ENCODE measurements at places on chromosomes 6 and 20.

GRCh38 chr6:3001773-3002293, 2.1 kb downstream of the NQO2 start:
- DNase-seq: peak; percentile 35

DNA sequence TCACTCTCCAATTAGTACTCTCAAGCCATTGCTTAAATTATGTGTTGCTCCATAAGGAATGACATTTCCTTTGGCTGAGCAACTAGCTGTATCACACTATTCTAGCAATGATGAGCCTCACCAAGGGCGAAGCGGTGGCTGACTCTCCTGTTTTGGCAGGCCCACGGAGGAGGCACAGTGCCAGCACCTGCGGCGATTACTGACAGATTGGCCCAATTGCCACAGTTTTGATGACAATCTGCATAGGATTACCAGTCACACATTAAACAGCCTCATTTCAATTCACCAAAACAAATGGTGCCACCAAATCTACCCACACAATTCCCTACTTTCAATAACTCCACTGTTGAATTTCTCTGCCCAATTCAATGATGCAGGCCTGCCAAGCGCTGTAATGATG, 286.9 kb downstream of the PTPRK start:
- DNase-seq: no peak

- DNase-seq: no peak
Measured at GRCh38 chr20:22601361-22602141, 17.2 kb upstream of the FOXA2 start.

DNA sequence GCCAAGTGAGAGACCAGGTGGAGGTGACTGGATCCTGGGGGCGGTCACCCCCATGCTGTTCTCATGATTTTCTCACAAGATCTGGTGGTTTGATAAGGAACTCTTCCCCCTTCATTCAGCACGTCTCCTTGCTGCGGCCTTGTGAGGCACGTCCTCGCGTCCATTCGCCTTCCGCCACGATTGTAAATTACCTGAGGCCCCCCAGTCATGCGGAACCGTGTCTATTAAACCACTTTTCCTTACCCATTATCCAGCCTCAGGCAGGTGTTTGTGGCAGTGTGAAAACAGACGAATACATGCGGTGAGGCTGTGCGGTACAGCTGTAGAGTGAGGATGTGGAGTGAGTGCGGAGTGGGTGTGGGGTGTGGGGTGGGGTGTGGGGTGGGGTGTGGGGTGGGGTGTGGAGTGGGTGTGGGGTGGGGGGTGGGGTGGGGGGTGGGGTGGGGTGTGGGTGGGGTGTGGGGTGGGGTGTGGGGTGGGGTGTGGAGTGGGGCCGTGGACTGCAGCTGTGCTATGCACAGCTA, 12.1 kb upstream of the NTSR1 start:
- no peak for DNase-seq

DNA sequence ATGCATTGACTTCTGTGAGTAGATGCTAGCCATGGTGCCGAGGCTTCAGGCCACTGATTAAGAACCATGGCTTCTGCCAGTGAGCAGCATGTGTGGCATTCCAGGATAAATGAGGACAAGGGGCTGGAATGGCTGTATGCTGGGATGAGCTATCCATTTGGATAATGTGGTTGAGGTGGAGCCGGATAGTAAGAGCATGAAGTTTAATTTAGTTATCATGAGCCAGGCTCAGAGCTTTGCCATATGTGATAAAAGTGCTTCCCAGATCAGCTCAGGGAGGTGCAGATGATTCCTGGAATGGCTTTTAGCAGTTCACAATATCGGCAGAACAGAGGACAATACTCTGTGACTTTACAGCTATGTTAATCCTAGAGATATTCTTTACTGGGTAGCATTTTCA, 34.6 kb upstream of the RNF8 start:
- no peak for DNase-seq

DNA sequence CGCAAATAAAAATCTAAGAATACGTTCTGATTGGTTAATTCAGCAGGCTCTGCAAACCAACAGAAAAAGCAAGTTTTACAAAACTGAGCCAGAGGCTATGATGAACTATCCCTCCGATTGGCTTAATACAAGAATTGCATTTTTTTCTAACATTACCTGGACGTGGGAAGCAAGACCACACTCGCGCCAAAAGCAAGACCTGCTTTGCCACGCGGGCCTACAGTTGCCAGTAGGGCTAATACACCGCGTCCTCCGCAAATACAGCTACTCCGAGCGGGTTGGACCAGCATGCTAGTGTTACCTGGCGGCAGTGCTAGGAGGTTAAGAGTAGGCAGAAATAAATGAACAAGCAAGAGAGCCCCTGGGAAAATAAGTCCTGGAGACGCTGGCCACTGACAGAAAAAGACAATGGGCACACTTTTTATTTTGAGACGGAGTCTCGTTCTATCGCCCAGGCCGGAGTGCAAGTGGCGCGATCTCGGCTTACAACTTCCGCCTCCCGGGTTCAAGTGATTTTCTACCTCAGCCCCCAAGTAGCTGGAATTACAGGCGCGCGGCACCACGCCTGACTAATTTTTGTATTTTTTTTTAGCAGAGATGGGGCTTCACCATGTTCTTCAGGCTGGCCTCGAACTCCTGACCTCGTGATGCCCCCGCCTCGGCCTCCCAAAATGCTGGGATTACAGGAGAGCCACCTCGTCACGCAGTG, 131.9 kb upstream of the BTN3A2 start:
- DNase-seq: no peak

GRCh38 chr20:60232380-60232779, 274.2 kb downstream of the CDH26 start:
- DNase-seq: no peak

- DNase-seq: no peak
Measured at GRCh38 chr20:25072226-25072811, 9.6 kb downstream of the VSX1 start.

DNA sequence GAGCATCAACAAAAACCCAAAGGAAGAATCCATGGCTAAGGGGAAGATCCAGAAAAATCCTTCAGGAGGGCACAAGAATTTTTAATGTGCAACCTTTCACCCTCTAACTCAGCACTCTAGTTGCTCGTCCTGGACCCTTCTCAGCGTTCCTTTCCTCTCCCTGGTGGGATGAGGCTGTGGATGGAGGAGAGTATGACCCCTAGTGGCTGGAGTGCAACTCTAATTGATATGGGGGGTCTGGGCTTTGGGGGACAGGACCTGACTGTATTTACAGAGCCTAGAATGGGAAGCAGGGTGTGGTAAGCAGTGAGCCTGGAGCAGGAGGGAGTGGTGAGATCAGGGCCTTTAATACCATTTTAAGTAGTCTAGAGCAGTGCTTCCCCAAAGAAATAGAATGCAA, 83.9 kb upstream of the CEP85L start:
- DNase-seq: no peak

- no peak for DNase-seq
Measured at GRCh38 chr6:22067671-22068070, 229.2 kb downstream of the PRL start.

- DNase-seq: no peak
Measured at GRCh38 chr6:146154197-146154596, 125.3 kb downstream of the GRM1 start.

DNA sequence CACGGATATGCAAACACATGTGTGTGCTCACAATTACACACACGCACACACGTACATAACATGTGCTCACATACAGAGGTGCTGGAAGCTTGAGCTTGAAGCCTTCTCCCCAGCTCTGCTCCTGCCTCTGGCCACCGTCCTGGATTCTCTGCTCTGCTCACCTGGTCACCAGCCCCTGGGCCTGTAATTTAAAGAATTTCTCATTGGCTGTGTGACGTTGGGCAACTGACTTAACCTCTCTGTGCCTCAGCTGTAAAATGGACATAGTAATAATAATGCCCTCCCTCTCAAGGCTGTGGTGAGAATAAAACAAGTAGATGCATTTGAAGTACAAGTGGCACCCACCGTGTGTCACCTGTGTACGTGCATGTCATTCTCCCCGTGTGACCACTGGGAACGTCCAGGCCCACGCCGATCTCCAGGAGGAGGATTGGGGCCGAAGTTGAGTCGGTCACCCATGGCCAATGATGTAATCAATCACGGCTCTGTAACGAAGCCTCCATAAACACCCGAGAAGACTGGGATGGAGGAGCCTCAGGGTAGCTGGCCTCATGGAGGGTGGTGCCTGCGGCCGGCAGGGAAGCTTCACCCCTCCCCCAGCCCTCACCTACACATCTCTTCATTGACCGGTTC, 160.9 kb upstream of the AFDN start:
- no peak for DNase-seq

GRCh38 chr6:43285832-43286231, 12.2 kb upstream of the SLC22A7 start:
- DNase-seq: no peak

DNA sequence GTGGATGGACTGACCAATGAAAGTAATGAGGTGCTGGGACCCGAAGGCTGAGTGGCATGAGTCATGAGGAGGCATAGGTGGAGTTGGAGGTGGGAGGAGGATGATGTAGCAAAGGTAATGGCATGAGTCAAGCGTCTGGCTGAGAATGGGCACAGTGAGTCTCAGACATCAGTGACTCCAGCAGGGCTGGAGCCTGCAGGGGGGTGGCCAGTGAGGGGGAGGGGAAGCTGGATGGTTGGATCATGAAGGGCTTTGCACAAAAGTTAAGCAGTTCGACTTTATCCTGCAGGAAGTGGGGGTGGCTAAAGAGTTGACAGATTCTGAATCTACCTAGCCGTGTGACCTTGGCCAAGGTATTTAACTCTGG, 99.0 kb upstream of the IYD start:
- no peak for DNase-seq

Measured in amniotic stem cell (primary cell).